Natural killer cell (primary cell): ENCODE measurements at places on chromosomes 7 and 10.
A peak's percentile ranks its signal among the peaks of the same experiment; 100 is the strongest.

DNA sequence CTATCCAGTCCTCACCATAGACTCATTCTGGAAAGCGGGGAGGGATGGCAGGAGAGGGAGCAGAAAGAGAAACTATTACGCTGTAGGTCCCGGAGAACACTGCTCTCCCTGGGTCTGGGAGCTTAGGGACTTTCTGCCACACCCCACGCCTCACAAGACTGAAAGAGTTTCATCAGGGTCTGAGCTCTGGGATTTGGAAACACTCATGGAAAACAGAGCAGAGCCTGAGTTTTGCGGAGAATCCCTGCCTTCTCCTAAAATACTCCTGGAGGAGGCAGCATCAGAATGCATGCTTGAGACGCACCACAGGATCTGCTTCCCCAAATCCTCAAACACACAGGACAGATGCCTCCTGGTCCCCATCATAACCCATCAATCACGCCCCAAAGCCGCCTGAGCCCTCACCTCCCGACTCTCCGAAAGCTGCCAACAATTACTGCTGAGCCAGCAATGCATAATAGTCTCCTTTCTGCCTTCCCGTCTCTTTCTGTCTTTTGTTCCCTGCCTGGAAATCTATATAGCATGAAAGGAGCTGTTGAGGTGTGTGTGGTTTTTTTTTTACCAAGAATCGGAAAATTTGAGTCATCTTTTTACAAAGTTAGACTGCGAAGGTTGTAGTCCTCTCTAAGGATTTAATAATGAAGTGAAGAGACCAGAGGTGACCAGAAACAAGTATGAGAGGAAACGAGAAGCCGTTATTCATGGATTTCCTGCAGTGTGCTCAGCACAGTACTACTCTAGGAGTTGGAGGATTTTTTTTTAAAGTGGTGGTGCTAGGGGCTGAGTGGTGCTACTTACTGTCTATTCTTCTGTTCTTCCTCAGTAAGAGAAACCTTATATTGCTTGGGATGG lies 37.7 kb downstream of the ASB13 start:
- DNase-seq, result no peak

DNA sequence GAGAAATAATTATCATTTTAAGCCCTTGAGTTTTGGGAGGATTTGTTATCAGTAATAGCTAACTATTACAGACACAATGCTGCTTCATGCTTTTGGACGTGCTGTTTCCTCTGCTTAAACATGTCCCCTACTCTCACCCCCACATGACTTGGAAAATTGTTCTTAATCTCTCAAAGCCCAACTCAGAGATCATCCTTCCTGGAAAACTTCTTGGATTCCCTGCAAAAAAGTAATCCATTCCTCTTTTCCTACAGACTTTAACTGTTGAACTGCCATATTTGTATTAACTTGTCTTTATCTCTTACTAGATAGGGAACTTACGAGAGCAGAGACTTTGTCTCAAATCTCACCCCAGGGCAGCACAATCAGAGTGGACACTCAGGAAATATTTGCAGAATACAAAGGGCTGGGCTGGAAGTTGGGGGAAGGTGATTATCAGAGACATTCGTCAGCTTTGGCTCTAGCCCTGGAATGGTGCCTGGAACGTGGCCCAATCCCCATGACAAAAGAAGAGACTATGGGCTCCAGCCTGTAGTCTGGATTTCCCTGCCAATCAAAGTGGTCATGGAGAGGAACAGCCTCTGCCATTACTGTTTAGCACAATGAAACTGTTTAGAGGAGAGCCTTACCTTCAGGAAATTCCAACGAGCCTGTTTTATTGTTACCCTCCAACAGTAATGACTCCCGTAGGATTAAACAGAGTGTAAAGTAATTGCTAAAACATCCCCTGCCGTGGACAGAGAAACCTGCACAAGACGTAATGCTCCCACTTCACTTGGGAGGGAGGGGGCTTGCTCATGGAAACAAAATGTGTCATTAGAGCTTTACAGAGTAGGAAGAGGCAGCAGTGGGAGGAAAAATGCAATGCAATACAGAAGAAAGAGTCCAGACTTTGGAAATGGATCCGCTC lies 140.4 kb upstream of the AUTS2 start:
- no peak for DNase-seq

GRCh38 chr7:47678641-47679380 lies 96.9 kb upstream of the TNS3 start:
- no peak for DNase-seq

- DNase-seq, result peak; percentile 62
Measured at GRCh38 chr7:135147899-135148721, at the start of gene TMEM140. Gene TMEM140 (plus strand): TSS chr7:135148072. CDS start chr7:135164442, 16,370 bp downstream.

DNA sequence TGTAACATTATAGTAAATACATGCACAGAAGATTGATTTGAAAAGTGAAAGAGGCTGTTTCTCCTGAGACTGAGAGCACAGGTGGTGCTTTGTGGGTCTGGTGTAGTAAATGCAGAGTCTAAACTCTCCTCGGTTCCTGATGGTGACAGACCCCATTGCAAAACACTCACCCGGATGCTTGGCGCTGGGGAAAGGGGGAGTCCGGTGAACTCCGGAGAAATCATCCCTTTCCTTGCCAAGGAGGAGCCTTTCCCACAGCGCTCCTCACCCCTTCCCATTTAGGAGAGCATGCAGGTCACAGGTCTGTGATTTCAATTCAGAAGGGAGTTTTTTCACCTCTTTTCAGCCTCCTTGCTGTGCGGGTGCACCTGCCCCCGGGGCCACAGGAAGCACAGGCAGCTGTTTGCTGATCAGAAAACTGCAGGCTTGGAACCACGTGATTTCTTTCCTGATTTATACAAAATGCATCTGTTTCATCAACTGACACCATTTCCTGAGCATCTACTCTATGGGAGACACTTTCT lies 75.6 kb upstream of the LYZL2 start:
- no peak for DNase-seq

GRCh38 chr7:150823484-150824126 lies 23.0 kb downstream of the TMEM176A start:
- DNase-seq, result no peak

- DNase-seq, result no peak
Measured at GRCh38 chr7:55360486-55360885, 4.7 kb upstream of the LANCL2 start.

DNA sequence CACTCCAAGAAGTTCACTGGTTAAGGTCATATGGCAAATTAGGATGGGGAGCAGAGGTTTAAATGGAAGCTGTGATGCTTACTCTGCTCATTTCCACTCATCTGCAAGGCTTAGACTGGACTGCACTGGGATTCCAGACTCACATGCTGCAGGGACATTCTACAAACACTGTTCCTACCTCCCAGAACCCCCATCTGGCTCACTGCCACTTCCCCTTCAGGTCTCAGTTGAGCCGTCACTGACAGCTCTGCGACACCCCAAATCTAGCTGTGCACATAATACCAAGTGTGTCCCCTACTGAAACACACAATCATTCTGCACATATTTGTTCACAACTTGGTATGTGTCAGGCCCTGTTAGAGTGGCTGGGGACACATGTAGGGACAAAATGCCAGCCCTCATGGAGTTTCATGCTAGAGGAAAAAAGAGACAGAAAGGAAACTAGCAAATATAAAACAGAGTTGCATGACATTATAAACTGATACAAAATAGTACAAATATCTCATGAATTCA lies 5.4 kb downstream of the PRKCQ start:
- no peak for DNase-seq

DNA sequence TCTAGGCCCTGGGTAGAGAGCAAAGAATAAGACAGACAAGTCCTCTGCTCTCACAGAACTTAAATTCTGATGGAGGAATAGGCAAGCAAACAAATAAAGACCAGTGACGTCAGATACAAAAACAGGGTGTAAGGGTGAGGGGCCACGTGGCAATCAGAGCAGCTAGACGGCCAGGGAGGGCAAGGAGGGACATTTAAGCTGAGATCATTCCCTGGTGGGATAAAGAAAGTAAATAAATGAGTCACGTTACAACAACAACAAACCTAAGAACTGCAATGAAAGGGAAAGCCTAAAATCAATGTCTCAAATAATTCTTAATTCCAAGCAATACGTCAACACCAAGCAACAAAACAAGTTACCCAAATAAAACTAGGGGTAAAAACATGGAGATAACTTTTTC lies 21.8 kb downstream of the STN1 start:
- no peak for DNase-seq

- peak; percentile 50 for DNase-seq
Measured at GRCh38 chr7:150686030-150686631, 625 bp downstream of the GIMAP2 start.

GRCh38 chr10:86065711-86066251 lies 300.8 kb downstream of the GRID1 start:
- DNase-seq, result no peak

DNA sequence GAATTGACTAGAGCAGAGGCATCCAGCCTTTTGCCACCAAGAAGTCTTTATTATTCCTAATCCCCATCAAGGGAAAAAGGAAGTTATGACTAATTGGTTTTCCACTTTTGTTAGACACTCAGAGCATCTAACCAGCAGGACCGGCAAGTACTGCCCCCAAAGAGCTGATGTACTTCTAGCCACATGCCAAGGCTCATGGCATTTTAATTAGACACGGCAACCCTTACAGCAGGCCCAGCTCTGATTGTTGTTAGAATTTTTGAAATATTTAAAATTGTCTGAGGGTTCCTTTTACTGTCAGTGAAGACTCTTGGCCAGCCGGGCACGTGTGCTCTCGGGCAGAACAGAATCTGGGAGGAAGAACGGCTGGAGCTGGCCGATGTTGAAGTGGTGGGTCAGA lies 114.8 kb downstream of the SPAG6 start:
- DNase-seq, result no peak

- no peak for DNase-seq
Measured at GRCh38 chr7:98909487-98909886, 31.2 kb downstream of the TRRAP start.

DNA sequence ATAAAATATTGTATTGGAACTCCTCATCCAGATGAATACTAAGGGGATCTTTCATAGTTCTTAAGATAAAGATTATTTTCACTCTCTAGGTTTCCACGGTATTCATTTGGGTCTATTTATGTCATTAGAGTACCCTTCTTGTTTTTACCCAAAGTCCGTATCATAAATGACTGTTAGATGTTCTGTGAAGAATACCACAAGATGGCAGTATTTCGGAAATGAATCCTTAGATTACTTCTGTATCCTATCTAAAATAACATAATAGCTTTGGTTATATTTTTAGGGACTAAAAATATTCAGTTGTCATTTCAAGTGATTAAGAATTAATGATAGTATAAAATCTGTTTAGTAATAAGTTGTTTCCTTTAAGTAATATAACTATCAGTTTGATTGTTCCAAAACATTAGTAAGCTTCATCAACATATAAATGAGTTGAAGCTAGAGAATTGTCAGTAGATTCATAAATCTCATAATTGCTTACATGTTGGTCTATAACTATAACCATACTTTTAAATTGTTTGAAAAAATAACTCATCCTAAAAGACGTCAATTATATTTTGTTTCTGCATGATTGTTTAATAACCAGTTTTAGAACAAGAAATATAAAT lies 337.5 kb upstream of the KCND2 start:
- DNase-seq, result no peak

GRCh38 chr10:49034925-49035324 lies 80.4 kb downstream of the VSTM4 start:
- DNase-seq, result no peak

DNA sequence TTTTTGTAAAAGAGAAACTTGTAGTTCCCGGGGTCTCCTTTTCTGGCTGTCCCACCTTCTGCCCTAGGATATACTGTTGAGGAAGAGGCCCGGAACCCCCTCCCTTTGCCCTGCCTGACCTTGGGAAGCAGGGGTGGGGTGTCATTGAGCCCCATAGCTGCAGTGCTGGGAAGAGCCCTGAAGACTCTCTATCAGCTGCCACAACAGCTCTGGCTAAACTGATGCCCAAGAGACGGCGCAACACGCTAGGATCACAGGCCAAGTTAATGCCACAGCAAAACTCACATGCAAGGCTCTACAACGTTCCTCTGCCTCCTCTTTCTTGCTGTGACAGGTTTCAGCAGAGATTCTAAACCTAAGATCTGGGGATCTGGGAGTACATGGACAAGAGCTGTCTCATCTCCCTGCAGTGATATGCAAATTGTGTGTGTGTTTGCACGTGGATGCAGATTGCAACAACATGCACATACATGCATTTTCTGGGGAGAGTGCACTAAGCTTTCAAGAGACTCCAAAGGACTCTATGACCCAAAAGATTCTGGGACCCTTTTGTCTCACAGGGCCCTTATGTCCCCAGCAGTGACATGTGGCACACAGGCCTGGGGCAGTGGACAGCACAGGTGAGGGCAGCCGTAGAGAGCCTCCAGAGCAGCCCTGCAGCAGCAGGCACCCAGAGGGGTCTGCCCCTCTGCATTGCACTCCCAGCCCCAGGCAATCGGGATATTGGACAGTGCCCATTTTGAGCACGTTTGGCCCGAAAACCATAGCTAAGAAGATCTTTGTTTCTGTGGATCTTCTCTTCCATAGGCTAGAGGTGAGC lies 2.5 kb downstream of the RASSF4 start:
- DNase-seq, result no peak

GRCh38 chr7:27096768-27097514 lies 1.1 kb upstream of the HOXA1 start:
- no peak for DNase-seq

- DNase-seq, result no peak
Measured at GRCh38 chr7:147992698-147993097, 597.9 kb upstream of the C7orf33 start.

DNA sequence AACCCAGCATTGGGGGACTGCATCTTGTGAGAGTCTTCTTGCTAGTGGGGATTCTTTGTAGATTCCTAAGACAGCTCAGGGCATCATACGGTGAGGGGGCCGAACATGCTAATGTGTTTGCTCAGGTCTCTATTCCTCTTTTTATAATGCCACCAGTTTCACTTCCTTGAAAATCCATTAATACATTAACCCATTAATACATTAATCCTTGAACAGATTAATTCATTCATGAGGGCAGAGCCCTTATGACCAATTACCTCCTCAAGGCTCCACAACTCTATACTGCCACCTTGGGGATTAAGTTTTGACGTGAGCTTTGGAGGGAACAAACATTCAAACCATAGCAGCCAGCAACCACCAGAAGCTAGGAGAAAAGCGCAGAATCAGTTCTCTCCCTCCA lies 67.2 kb upstream of the POT1 start:
- no peak for DNase-seq

DNA sequence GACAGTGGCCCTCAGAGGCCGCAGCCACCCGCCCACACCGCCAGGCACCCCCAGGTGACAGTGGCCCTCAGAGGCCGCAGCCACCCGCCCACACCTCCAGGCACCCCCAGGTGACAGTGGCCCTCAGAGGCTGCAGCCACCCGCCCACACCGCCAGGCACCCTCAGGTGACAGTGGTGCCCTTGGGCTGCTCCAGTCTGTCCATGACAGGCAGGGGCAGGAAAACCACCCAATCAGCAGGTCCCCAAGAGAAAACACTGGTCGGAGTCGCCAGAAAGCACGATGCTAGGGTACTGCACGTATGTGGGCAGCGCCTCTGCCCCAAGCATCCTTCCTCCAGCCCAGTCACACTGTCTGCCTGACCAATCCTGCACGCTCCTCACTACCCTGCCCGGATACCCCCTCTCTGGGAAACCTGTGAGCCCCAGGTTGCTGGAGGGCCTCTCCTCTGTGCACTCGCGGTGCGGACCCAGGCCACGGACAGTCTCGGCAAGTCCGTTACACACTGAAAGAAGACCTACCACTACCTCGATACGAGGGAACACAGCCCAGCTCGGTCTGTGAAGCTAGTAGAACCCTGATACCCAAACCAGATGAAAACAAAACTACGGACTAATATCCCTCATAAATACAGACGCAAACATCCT lies 11.7 kb upstream of the GPR146 start:
- no peak for DNase-seq

GRCh38 chr7:43083106-43083505 lies 29.3 kb upstream of the HECW1 start:
- DNase-seq, result no peak
